ENCODE measurements at places on chromosomes 12 and 14.

DNA sequence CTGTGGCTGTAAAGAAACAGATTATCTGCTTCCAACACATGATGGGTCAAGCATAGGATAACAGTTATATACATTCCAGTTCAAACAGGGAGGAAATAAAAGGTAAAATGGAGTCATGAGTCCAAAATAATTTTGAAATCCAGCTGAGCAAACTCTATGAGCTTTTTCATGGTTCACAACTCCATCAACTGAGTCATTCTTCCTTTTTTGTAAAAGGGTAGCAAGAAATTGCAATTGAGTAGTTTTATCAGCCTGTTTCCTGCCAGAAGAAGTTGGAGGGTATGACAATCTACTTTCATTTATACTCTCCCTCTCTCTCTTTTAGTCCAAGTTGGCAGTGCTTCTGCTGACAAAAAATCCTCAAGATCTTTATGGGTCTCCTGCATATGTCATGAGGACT is 95.6 kb downstream of the CPNE8 start:
- DNase-seq, result no peak

DNA sequence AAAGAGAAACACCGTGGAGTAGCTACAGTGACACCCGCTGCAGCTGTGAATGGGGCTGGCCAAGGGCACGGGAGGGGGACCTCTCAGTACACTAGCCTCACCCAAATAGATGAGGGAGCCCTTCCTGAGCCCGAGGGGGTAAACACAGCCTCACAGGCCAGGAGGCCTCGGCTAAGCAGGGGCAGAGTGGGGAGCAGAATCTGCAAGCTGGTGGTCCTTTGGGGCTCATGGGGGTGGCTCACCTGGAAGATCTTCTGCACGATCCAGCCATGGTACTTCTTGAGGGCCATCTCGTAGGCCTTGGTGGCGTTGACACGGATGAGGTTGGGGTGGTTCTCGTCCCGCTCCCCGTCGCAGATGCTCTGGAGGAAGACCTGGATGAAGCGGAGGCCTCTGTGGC is 22.2 kb upstream of the TRPV4 start:
- no peak for DNase-seq

GRCh38 chr12:87332987-87333726 is 696.0 kb downstream of the C12orf50 start:
- DNase-seq, result no peak

DNA sequence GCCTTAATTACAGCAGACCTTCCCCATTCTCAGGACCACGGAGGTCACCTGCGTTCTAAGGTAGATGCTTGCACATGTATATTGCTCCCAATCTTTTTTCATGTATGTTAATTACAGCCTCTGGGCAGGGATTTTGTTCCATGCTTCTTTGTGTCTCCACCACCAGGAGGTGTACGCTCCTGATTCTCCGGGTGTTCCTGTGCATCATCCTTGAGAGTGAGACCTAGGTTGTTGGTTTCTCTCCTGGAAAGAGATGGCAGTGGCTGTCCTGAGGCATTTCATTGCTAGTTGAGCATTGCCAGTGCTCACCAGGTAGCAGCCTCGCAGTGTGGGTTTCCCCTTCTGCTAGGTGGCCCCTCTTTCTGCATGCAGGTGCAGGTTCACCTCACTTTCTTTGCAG is 52.8 kb downstream of the KCNK13 start:
- no peak for DNase-seq

- no peak for DNase-seq
Observed at GRCh38 chr12:77685112-77685511, 145.6 kb upstream of the NAV3 start.

DNA sequence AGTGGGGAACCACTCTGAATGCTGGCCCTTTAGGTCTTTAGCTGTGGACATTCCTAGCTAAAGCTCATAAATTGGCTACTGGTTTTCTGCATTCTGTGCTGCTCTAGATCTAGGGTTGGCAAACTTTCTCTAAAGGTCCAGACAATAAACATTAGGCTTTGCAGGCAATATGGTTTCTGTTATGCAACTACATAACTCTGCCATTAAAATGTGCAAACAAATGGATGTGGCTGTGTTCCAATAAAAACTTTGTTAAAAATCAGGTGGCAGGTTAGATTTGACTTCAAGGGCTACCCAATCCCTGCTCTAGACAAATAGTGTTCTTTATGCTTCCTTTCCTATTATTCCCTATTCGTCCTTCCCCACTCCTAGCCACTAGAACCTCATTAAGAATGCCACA is 6.8 kb upstream of the LRRC9 start:
- DNase-seq, result no peak

- no peak for DNase-seq
Observed at GRCh38 chr14:23486036-23486435, 16.5 kb downstream of the NGDN start.

DNA sequence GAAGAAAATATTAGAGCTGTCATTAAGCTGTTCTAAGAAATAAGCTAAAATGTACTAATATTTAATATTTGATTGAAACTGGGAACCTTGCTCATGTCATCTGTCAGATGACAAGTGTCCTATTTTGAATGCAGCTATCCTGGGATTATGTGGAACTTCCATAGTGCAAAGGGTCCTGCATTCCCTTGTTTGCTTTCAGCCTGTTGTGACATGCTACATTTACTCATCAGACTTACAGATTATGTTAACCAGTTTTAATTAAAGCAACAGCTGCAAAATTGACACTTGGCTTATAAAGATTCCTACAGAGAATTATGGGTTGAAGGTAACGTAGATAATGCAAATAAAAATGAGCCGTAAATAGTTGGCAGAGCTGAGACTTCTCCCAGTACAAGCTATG is 458.4 kb upstream of the RGS6 start:
- DNase-seq, result no peak

GRCh38 chr14:85336257-85336656 is 193.7 kb upstream of the FLRT2 start:
- DNase-seq, result no peak

DNA sequence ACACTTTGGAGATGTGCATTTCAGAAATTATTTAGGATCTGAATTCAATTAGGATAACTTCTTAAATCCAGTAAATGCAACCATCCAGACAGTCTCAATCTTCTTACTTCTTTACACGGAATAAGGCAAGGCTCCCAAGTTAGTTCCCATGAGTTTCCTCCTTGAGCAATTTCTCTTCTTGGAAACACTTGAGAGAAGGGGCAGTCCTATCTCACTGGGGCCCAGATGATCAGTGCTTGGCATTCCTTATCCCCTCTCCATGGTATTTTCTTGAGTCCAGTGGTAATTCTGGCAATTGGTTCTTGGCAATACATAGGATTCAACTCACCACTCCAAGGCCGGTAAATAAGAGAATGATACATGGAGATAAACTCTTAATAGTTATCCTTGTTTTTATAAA is 87.1 kb upstream of the PTHLH start:
- DNase-seq, result no peak

DNA sequence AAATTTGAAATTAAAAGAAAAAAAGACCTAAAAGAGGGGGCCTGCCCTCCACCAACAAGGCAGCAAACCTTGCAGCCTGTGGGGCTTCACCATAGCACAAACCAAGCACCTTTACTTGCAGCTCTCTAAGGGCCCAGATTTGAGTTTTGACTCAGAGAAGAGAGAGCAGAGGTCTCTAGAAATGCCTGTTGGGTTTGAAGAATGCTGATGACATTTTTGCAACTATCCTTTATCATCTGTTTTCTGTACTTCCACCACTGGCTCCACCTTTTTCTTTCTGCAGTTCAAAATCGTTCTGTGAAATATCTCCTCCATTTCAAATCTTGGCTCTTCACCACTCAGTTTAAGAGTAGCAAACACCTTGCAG is 83.8 kb upstream of the HMGA2 start:
- no peak for DNase-seq

- no peak for DNase-seq
Observed at GRCh38 chr14:54333511-54333910, 63.3 kb upstream of the CDKN3 start.

DNA sequence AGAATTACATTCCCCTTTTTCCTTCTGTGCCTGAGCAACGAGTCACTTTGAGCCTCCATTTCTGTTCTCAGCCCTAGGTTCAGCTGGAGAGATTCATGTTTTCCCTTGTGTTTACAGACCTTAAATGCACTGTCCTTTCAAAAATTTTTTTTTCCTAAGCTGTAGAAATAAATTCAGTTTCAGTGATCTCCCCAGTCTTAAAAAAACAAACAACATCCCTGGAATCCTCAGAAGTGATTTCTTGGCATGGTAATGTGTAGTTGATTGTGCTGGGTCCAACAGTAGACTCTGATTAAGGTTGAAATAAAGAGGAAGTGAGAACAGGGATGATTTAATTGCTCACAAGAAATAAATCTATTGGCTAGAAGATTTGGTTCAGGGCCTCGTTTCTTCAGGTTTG is 89.3 kb downstream of the NTN4 start:
- DNase-seq, result no peak

- no peak for DNase-seq
Observed at GRCh38 chr12:28460420-28461130, 270.3 kb downstream of the CCDC91 start.

- DNase-seq, result no peak
Observed at GRCh38 chr12:92899386-92900001, 29.6 kb downstream of the EEA1 start.

DNA sequence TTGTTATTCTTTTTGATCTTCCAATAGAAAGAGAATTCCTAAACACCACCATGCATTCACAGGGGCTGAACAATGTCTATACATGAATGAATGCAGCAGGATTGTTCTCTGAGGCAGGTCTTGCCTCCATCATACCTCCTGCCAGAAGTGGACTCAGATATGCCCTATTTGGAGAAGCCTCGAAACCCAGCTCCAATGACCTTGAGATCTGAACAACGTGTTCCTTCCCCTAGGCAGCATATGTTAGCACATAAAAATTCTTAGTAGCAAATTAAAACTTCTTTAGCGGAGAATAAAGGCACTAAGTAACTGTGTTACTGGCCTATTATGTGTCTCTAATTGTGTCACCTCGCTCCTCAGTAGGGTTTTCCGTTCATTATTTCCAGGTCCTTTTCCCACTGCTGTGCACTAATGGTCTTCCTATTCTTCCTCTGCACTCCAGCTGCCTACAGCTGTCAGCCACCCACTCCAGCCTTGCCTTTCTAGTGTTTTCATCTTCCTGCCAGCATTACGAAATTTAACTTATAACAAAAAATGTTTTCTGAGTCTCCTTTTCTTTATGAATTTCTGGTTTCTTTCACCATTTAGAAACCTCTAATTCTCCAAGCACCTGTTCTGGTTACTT is 62.6 kb upstream of the IGF1 start:
- no peak for DNase-seq

DNA sequence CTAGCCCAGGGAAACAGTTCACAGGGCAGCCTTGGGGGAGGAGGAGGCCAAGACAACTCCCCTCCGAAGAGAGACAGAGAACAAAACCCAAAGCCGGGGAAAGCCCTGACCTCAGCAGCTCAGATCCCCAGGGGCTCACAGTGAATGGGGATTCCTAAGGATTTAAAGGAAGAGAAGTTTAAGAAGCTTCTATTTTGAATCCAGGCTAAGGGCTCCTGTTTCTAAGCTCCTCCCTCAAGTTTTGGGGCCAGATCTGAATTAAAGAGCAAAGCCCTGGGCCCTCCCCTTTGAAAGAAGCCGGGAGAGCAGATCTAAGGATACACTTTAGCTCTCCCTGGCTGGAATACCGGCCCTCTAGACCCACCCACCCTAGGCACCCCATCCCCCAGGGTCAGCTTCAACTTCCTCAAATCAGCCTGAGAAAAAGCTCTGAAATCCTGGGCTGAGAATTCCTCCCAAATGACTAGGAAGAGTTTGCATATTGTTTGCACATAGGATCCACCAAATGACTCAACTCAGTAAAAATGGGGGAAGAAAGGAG is 3.9 kb downstream of the KDM2B start:
- no peak for DNase-seq

DNA sequence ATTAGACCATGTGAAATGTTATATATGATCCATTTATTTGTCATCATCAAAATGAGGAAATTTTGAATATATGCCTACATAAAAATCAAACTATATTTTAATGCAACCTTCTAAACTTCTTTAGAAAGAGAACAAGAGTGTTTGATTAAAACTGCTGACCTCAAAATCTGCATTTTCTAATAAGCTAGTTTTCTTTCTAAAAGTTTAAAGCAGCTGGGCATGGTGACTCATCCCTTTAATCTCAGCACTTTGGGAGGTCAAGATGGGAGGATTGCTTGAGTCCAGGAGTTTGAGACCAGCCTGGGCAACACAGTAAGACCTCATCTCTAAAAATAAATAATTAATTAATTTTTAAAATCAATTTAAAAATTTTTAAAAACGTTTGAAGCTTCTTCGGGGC is 36.2 kb downstream of the GNPTAB start:
- no peak for DNase-seq

- no peak for DNase-seq
Observed at GRCh38 chr14:39972704-39973103, 540.5 kb upstream of the FBXO33 start.

GRCh38 chr14:74476107-74476506 is 17.0 kb downstream of the NPC2 start:
- DNase-seq, result no peak

DNA sequence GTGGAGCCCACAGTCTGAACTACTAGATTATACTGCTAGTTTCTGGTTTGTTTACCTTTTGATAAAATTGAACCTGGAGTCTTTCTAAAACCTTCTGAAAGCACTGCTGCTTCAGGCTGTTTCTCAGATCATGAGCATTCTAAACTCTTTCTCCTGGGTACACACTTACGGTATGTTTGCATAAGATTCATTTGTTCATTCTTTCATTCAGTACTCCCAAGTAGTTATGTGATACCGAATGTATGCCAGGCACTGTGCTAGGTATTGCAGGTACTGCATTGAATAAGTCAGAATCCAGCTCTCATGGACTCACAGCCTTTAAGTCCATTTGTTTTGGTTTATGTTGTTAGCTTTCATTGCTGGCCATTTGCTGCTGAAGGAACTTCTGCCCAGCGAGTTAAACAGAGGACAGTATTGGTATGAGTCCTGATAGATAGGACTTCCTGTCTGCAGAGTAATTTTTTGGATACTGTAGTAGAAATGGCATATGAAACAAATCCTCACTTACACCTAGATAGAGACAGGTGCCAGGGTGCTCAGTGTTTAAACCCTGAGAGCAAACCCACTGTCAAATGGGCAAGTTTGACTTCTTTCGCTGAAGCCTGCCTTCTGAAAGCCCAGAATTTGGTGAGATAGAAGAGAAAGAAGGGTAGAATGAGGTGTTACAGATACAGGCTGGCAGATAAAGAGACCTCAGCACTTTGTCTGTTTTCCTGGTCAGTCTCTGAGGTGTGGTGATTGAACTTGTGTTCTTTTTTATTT is 2.1 kb downstream of the SUSD6 start:
- DNase-seq, result no peak

Data from activated CD4-positive, alpha-beta T cell treated with anti-CD3 and anti-CD28 coated beads for 4 hours (primary cell).